Dermis lymphatic vessel endothelial cell (primary cell): ENCODE measurements at places on chromosomes 11 and 22. TPM values are rescaled to one million over a fixed set of nuclear protein-coding genes. Genes with fewer than 3 reads are reported as not detected.

C11orf54 gene
- 23.6 and 24.8 TPM in 2 replicates for total RNA-seq

OR4D9 gene
- total RNA-seq = under 0.01 TPM in 1 of 2 replicates, not detected in the other

FOXRED1 gene
- total RNA-seq = 9.4 and 10.6 TPM in 2 replicates

CDC42BPG gene
- 0.34 and 0.43 TPM in 2 replicates for total RNA-seq

CTSW gene
- 0.17 and 0.33 TPM in 2 replicates for total RNA-seq

CD3D gene
- total RNA-seq = not detected in 2 replicates

UCP2 gene
- total RNA-seq = 1.3 and 2.1 TPM in 2 replicates

TRIM48 gene
- not detected in 2 replicates for total RNA-seq

ABCC8 gene
- total RNA-seq = not detected in 2 replicates

GRIA4 gene
- 0.11 TPM in 1 of 2 replicates, not detected in the other for total RNA-seq

VSIG10L2 gene
- total RNA-seq = 0.09 TPM in 1 of 2 replicates, not detected in the other

C11orf91 gene
- total RNA-seq = 0.09 and 0.11 TPM in 2 replicates

GLB1L3 gene
- not detected in 2 replicates for total RNA-seq

MS4A3 gene
- not detected in 2 replicates for total RNA-seq

OR51B5 gene
- 0.09 TPM in 1 of 2 replicates, not detected in the other for total RNA-seq

UBQLNL gene
- not detected in 2 replicates for total RNA-seq

SYCE3 gene
- not detected in 2 replicates for total RNA-seq

PTPRCAP gene
- 0.11 and 0.43 TPM in 2 replicates for total RNA-seq

CD44 gene
- 1.6 and 3.1 TPM in 2 replicates for total RNA-seq

SMIM35 gene
- not detected in 2 replicates for total RNA-seq

NAV2 gene
- 1.3 and 2.1 TPM in 2 replicates for total RNA-seq

LDHAL6A gene
- not detected in 2 replicates for total RNA-seq

NTM gene
- total RNA-seq = 0.54 TPM in 1 of 2 replicates, not detected in the other

GVQW3 gene
- 0.43 and 0.60 TPM in 2 replicates for total RNA-seq

GRIK4 gene
- not detected in 2 replicates for total RNA-seq

NPAS4 gene
- total RNA-seq = not detected in 2 replicates

TRIM49 gene
- not detected in 2 replicates for total RNA-seq

CHADL gene
- 0.52 and 0.54 TPM in 2 replicates for total RNA-seq

MUC5AC gene
- total RNA-seq = not detected in 2 replicates

GRAP2 gene
- total RNA-seq = not detected in 2 replicates

FGF3 gene
- total RNA-seq = not detected in 2 replicates

MIOX gene
- total RNA-seq = not detected in 2 replicates

FAM181B gene
- not detected in 2 replicates for total RNA-seq

DUSP8 gene
- 0.17 and 0.54 TPM in 2 replicates for total RNA-seq

TRPC6 gene
- total RNA-seq = 10.3 and 44.4 TPM in 2 replicates

GGTLC3 gene
- not detected in 2 replicates for total RNA-seq

SCUBE2 gene
- total RNA-seq = 1.4 and 3.4 TPM in 2 replicates

TAF1D gene
- 110 and 112 TPM in 2 replicates for total RNA-seq

C11orf42 gene
- not detected in 2 replicates for total RNA-seq

CALCA gene
- total RNA-seq = not detected in 2 replicates

SERHL2 gene
- total RNA-seq = 4.0 and 7.4 TPM in 2 replicates

IRAG1 gene
- 0.69 and 0.87 TPM in 2 replicates for total RNA-seq

IL17REL gene
- total RNA-seq = under 0.01 TPM in 1 of 2 replicates, not detected in the other
